ENCODE measurements at places on chromosomes 5 and 9. TPM values are rescaled to one million over a fixed set of nuclear protein-coding genes. Genes with fewer than 3 reads are reported as not detected.

Gene FBP2
- not detected for polyA plus RNA-seq

Gene SMIM32
- polyA plus RNA-seq: not detected

Gene NXNL2
- 0.18 TPM for polyA plus RNA-seq

Gene EQTN
- not detected for polyA plus RNA-seq

Gene FAM200C
- 1.3 TPM for polyA plus RNA-seq

Gene COL15A1
- not detected for polyA plus RNA-seq

Gene LVRN
- polyA plus RNA-seq: not detected

Gene TLX3
- not detected for polyA plus RNA-seq

Gene ADAMTSL1
- 2.1 TPM for polyA plus RNA-seq

Gene IGFBPL1
- 0.11 TPM for polyA plus RNA-seq

Gene TAF11L14
- polyA plus RNA-seq: not detected

Gene PCDHGA5
- 0.23 TPM for polyA plus RNA-seq

Gene WDR41
- polyA plus RNA-seq: 56.1 TPM

Gene SLC4A9
- 0.07 TPM for polyA plus RNA-seq

Gene F2RL2
- 0.01 TPM for polyA plus RNA-seq

Gene SOX30
- polyA plus RNA-seq: 0.02 TPM

Gene IRGM
- polyA plus RNA-seq: 0.03 TPM

Gene FOXD4
- 0.10 TPM for polyA plus RNA-seq

Gene TSSK1B
- 0.05 TPM for polyA plus RNA-seq

Gene ANXA2R
- 0.07 TPM for polyA plus RNA-seq

Gene SHROOM1
- 5.7 TPM for polyA plus RNA-seq

Gene WDR38
- polyA plus RNA-seq: not detected

Gene SVEP1
- polyA plus RNA-seq: 1.2 TPM

Gene PKD2L2
- not detected for polyA plus RNA-seq

Gene SQSTM1
- polyA plus RNA-seq: 84.0 TPM

Gene FRRS1L
- polyA plus RNA-seq: 0.02 TPM

Gene IL3
- not detected for polyA plus RNA-seq

Gene GFPT2
- 0.15 TPM for polyA plus RNA-seq

Gene PHF24
- polyA plus RNA-seq: 0.07 TPM

Gene ZNF608
- 4.4 TPM for polyA plus RNA-seq

Gene SLCO6A1
- polyA plus RNA-seq: not detected

Gene MOB3B
- 14.9 TPM for polyA plus RNA-seq

Gene CD274
- 6.5 TPM for polyA plus RNA-seq

Gene RELL2
- polyA plus RNA-seq: 11.0 TPM

Data from mammary epithelial cell (primary cell).